Dorsolateral prefrontal cortex (tissue), 122 donors: ENCODE measurements at places on chromosomes 13 and 19.
A peak's percentile ranks its signal among the peaks of the same experiment; 100 is the strongest.

DNA sequence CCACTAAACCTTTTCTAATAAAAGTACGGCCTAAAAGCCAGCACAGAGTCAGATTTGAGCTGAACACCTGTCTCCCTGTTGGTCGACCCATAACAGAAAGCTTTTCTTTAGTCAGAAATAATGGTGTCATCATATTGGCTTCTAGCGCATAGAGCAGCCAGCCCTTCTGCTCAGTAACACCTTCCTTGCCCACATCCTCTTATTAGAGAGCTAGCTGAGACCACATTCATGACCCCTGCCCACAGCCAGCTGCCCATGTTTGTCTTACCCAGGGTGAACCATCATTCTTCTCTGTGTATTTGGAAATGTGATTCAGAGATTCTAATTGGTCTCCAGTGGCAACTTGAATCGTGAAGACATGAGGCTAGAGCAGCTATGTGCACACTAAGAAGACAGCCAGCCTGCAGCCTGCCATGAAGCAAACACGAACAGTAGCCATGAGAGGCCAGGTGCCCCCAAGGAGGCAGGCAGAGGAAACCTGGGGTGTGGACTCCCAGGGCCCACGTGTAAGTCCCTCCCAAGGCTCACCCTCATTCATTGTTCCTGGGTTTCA lies 82.3 kb upstream of the PDCD5 start:
- DNase-seq = no peak

GRCh38 chr13:29081697-29082440 lies 261.7 kb downstream of the MTUS2 start:
- no peak for DNase-seq

GRCh38 chr19:1079566-1080111 lies 12.7 kb downstream of the ARHGAP45 start:
- DNase-seq = no peak

GRCh38 chr19:11138601-11139300 lies 16.8 kb downstream of the SPC24 start:
- DNase-seq = peak; percentile 76

- DNase-seq = peak; percentile 60
These were observed 22.4 kb upstream of the SEMA6B start for GRCh38 chr19:4581666-4582553.

DNA sequence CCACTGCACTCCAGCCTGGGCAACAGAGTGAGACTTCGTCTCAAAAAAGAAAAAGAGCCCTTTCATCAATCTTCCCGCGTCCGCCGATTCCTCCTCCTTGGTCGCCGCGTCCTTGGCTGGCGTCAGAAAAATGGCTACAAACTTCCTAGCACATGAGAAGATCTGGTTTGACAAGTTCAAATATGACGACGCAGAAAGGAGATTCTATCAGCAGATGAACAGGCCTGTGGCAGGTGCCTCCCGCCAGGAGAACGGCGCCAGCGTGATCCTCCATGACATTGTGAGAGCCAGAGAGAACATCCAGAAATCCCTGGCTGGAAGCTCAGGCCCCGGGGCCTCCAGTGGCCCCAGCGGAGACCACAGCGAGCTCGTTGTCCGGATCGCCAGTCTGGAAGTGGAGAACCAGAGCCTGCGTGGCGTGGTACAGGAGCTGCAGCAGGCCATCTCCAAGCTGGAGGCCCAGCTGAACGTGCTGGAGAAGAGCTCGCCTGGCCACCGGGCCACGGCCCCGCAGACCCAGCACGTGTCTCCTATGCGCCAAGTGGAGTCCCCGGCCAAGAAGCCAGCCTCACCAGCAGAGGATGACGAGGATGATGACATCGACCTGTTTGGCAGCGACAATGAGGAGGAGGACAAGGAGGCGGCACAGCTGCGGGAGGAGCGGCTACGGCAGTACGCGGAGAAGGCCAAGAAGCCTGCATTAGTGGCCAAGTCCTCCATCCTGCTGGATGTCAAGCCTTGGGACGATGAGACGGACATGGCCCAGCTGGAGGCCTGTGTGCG lies 2.1 kb upstream of the MISP3 start:
- DNase-seq = no peak

- no peak for DNase-seq
These were observed 211.7 kb downstream of the LIG4 start for GRCh38 chr13:108003626-108004025.

- no peak for DNase-seq
These were observed 7.2 kb downstream of the NALCN start for GRCh38 chr13:101408992-101409656.

DNA sequence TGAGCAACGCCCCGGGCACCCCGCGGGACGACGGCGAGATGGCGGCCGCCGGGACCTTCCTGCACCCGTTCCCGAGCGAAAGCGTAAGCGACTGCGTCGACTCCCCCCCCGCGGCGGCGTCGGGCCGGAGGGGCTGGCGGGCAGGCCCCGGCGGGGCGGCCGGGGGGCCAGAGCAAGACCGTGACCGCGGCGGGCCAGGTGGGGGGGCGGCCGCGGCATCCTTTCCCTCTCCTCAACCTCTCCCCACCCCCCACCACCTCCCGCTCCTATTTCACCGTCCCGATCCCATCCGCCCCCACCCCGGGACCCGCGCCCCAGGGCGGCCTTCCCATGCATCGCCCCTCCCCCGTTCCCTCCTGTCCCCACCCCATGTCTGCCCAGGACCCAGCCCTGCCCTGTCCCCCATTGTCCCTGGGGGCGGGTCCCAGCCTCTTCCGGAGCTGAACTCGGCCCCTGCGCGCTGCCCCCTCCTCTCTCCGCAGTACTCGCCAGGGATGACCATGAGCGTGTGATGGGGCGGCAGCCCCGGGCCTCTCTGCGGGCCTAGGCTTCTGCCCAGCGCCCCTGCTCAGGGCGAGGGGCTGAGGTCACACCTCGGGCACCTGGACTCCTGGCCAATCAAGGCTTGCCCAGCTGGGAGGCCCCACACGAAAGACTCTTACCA lies 4.1 kb downstream of the ISYNA1 start:
- DNase-seq = no peak

DNA sequence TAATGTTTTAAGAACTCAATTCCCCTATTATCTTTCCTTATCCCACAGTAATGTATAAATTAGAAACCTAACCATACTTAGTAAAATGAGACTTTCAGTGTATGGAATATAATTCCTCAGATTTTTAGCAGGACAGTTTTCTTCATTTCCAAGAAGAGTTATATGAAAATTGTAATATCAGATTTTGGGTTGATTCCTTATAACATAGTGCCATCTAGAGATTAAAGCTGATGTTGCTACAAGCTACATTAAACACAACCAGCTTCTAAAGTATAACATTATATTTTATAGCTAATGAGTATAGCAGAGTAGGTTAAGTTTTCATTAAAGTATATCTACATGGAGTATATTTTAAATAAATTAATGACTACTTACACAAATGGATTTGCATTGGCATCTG lies 99.7 kb upstream of the MIR17HG start:
- no peak for DNase-seq
